ENCODE measurements at places on chromosomes 7 and 10.
A peak's percentile ranks its signal among the peaks of the same experiment; 100 is the strongest.

- no peak for DNase-seq
Measured at GRCh38 chr7:105009667-105010503, 4.1 kb upstream of the KMT2E start.

DNA sequence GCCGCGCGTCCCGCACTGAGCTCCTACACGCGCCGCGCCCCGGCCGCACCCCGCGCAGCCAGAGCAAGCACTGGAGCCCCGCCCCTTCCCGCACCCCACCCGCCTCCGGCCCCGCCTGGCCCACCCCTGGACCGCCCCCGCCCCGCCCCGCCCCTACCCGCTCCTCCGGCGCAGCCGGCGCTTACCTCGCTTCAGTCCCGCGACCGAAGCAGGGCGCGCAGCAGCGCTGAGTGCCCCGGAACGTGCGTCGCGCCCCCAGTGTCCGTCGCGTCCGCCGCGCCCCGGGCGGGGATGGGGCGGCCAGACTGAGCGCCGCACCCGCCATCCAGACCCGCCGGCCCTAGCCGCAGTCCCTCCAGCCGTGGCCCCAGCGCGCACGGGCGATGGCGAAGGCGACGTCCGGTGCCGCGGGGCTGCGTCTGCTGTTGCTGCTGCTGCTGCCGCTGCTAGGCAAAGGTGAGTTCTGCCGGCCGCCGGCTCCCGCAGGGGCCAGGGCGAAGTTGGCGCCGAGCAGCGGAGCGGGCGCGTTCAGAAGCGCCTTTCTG is at the start of gene RET:
Gene RET, plus strand, starts transcription at position 194 of the 545 bp plus-strand sequence. Its CDS starts 190 bp downstream, at position 384.
- DNase-seq, result no peak

DNA sequence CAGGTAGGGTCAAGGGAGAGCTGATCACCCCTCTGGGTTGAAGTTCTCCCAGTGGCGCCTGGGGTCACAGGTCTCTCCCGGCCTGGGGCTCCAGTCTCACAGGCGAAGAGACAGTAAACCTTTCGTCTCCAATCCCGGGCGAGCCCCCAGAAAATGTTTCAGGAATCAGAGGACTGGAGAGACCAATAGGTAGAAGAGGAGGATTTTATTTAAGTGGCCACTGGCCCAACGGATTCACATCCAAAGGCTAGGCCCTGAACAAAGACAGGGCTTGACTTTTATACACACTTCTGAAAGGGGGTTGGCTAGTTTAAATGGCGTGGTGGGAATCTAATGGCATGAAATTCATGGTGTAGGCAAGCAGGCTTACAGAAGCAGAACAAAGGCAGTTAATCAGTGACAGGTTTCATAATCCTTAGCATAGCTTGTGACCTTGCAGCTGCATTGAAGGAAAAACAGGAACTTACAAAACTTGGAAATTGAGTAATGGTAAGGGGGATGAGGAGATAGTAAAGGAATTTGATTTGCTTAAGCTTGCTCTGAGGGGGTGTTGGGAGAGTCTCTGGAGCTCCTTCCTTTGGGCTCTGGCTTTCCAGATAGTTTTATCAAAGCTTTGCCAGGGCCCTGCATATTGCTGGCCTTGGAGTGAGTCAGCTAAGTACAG is 105.5 kb downstream of the TRIM24 start:
- DNase-seq, result peak; percentile 29

DNA sequence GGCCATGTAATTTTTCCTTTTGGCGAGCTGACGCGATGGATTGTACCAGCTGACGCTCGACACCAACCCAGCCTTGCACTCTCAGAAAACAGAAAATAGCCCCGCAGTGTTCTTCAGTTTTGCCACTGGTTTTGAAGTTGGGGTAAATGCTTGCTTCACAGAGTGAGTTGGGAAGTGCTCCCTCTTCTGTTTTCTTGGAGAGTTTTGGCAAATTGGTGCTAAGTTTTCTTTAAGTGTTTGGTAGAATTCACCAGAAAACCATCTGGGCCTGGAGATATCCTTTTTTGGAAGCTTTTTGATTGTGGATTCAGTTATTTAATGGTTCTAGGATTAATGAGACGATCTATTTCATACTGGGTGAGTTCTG is 252.8 kb downstream of the ELFN1 start:
- no peak for DNase-seq

DNA sequence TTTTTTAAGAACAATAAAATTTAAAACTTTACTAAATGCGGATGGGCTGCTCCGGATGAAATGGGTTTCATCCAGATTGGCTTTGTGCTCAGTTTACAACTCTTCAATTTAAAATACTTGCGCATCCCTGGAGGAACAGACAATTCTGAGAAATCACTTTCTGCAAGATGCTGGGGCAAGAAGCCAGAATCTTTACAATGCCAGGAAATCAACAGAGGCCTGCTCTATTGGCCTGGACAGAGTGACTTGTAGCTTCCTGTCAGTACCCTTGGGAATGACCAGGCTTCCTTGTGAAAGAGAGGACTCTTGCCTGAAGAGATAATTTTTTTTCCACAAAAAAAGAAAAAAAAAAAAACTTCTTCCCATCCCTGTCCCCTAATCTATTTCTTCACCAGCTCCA is 3.9 kb upstream of the FAM13C start:
- no peak for DNase-seq

DNA sequence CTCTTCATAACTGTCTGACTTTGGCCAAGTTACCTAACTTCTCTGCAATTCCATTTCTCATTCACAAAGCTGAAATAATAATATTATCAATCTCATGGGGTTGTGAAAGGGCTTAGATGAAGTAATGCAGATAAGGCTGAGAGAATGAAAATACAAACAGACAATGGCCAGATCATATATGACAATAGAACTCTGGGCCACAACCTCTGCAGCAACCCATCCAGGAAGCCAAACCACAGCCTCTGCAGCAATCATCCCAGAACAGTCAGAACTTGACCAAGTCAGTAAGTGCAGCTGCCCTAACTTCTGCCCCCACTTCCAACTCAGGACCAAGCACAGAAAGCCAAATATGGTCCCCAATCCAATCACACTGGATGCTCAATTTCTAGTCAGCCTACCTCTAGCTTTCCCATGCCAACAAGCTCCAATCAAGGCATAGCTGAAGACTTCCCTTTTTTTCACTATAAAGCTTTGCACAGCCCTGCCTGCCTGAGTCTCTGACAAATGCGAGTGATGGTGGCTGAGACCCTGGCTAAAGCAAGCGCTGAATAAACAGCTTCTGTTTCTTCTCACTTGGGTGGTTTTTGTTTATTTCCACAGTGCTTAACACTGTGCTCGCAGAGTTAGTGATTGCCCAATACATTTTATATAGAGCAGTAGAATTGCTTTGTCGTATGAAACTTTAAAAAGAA is 34.8 kb upstream of the TNPO3 start:
- DNase-seq, result peak; percentile 58

DNA sequence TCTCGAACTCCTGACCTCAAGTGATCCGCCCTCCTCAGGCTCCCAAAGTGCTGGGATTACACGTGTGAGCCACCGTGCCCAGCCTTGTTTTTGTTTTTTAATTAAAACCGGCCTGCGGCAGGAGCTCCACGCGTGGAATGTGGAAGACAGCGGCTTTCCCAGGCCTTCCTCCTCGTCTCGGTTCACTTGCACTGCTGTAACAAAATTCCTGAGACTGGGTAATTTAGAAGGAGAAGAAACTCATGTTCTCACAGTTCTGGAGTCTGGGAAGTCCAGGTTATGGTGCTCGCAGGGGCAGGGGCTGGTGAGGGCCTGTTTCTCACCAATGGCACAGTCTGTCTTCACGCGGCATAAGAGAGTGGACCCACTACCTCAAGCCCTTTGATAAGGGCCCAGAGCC is 14.4 kb upstream of the CRYGN start:
- no peak for DNase-seq

DNA sequence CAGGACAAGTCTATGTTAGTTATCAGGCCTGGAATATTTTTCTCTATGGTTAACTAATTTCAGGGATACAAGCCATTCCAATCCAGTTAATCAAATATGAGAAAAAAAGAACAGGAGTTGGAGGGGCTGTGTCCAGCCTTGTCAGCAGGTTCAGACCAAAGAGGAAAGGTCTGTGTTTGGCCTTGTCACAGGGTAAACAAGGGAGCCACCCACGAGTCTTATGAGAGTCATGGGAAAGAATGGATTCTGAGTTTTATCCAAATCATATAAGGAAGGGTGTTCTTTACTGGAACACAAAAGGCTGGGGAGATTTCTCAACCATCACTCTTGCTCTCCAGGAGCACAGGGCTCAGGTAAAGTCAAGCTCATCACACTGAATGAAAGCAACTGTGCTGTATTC is 99.1 kb downstream of the XPNPEP1 start:
- no peak for DNase-seq

GRCh38 chr10:88728107-88728763 is 22.2 kb downstream of the LIPK start:
- DNase-seq, result peak; percentile 15

- peak; percentile 95 for DNase-seq
Measured at GRCh38 chr7:106660862-106661720, at the start of gene CCDC71L. Gene CCDC71L, minus strand, starts transcription at chr7:106661158. Its CDS starts 262 bp downstream, at chr7:106660896.
